Fibroblast of pulmonary artery (primary cell): ENCODE measurements at places on chromosomes 6 and 20.

- DNase-seq, result no peak
Measured at GRCh38 chr20:62051144-62051543, 14.5 kb downstream of the TAF4 start.

DNA sequence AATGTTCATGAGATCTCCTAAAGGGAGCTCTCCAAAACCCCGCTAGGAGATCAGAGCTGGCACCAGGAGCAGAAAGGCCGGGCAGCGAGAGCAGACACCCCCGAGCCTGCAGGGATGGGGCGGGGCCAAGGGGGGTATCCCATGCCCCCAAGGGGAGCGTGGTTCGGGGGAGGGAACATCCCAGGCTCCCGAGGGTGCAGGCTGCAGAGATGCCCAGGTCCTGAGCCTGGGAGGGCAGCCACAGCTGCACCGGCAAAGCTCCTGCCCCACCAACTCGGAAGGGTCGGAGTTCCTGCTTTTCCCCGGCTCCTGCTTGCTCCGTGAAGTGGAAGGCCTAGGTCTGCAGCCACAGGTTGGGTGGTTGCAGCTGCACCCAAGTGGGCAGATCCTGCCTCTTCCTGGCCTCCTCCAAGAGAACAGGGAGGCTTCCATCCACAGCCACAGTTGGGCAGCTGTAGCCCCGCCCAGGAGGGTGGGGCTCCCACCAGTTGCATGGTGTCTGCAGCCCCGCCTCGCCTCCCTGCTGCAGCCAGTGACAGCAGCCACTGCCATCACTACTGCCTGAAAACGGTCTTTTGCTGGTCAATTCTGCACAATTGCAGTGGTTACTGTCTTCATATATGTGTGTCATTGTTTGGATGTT is 13.4 kb upstream of the GMNN start:
- DNase-seq, result no peak

GRCh38 chr20:25368976-25369375 is 21.7 kb downstream of the ABHD12 start:
- no peak for DNase-seq

DNA sequence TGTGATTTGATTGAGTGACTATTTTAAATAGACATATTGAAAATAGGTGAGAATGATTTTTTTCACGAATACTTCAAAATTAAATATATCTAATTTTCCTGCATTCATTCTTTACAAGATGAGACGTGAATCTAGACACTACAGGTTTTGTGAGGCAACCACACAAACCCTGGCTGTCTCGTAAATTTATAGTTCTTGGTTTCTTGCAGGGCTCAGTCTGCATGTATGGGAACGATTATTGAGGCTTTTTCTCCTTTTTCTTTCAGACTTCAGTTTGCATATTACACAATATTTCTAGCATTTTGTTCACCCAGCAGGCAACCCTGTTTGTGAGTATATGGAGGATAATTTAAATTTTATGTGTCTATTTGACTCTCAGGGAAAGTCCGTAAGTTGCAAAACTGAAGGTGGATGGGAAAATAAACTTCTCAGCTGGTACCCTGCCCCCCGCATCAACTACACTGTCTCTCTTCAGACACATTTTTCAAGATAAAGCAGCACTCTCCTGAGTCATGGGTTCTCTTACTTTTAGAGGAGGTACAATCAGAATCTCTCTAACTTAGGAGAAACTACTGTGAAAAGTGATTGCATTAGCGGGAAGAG is 1349.3 kb downstream of the GRIK2 start:
- no peak for DNase-seq

DNA sequence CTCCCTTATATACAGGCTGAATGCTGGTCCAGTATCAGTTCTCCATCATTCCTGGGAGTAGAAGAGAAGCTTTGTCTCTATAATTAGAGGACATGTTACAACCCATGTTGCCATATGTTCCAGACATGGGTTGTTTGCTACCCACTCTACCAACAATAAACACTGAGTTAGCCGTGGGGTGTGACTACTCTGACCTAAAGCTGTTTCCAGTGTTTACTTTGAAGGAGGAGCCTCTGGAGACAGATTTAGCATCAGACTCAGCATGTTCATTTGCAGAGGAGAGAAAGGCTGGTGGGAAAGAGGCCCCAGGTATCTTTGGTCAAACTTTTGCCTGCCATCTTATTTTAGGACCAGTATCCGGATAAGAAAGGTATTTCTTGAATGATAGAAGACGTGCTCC is 157.9 kb upstream of the SNX9 start:
- DNase-seq, result no peak

- no peak for DNase-seq
Measured at GRCh38 chr6:110102411-110102810, 77.1 kb downstream of the WASF1 start.

DNA sequence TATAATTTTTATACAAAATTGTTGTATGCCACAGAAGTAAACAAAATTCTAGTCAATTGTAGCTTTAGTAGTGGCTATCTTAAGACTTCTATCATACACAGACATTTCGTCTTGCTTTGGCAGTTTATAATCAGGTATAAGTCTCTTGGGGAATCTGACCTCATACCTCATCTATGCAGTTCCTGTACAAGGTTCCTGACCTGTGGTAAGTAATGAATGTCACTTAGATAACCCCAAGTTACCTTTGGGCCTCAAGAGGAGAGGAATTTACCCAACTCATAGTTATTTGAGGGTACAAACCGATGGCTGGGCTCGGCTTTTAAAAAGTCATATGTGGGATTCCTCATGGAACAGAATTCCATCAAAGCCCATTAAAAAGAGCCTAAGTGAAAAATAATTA is 58.8 kb upstream of the UNC93A start:
- DNase-seq, result no peak

GRCh38 chr6:12007473-12007872 is 4.6 kb upstream of the HIVEP1 start:
- no peak for DNase-seq

DNA sequence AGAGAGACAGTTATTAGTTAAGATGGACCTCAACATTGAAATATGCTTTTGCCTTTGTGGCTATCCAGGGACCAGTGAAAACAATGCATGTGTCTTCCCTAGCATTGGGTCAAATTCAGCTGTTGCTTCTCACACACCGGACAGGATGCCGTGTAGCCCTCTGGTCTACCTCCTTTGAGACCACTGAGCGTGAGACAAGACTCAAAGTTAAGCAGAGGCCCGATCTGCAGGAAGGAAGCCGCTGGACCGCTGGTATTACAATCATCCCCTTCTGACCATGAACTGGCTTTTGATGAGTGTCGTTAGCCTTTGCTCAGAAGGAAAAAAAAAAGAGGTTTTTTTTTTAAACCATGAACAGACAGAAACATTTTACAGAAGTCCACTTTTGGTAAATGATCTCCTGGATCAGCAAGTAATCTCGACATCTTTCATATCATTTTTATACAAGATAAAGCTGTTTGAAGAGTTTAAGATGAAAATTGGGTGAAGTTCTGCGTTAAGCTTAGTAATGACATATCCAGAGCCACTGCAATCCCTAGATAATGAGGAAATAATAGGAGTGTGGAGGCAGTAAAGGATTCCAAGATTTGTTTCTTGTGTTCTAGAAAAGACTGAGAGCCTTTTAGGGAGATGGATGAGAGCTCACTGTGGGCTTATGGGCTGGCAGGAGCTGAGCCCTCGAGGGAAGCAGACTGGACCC is 622.8 kb downstream of the QKI start:
- DNase-seq, result no peak

DNA sequence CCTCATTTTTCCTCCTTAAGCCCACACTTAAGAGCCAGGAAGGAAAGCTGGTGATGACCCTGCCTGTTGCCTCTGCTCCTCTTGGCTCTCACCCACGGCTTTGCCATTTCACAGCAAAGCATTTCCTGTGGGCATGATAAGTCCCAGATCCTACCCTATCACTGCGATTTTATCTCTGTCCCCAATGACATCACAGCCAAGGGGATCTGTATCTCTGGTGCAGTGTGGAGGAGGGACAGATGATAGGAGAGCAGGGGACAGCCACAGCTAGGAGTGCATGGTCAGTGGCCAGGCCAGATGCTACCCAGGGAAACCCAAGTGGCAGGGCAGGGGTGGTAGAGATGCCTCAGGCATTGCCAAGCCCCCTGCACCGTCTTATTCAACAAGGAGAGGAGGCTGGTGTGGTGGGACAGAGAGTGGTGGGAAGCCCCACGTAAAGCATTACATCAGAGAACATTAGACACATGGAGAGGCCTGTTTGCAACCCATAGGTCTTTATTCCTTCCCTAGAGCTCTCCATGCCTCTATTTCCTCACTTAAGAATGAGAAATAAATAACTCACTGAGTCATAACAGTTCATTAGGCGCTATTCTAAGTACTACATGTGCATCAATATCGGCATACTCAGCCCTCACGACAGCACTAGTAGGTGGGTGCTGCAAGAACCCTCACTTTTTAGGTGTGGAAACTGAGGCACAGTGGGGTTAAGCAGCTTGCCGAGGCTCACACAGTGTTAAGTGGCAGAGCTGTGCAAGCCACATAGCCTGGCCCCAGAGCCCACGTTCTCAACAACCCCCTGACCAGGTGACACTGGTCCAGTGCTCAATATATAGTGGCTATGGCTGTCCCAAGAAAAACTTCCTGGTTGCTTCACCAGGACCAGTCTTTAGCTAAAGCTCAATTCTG is 4.6 kb downstream of the TFEB start:
- no peak for DNase-seq

DNA sequence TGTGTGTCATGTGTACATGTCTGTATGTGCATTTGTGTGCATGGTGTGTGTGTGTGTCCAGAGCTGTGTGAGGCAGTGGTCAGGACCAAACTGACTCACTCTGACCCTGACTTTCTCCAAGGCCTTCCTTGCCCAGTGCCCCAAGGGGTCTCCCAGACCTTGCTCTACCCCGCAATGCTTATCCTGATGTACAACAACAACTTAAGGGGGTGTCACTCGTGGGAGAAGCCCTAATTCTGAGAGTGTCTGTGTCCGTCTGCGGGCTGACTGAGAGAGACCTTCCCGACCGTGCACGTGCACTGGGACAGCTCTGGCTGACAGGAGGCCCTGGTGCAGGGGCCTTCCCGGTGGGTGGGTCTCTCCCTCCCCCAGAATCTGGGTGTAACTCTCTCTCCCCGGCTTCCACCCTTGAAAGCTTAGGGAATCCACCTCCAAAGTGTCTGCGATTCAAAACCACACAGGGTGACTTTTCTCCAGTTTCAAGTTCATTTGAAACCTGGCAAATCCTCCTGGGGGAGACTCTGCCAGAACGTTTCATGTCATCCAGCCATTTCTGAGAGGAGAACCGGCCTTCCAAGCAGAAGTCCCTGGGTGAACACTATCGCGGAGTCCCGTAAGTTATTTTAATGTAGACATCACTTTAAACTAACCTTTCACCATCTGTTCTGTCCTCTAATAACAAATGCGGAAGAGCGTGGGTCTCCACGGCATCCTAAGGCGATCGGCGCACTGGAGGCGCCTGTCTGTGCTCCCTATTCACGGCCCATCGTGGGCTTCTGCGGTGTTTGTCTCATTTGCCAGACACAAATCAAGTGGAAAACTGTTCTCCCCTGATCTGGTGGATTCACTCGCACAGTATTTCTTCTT is 225.5 kb downstream of the TAF4 start:
- DNase-seq, result no peak

GRCh38 chr20:44412402-44413144 is 57.1 kb downstream of the HNF4A start:
- no peak for DNase-seq

DNA sequence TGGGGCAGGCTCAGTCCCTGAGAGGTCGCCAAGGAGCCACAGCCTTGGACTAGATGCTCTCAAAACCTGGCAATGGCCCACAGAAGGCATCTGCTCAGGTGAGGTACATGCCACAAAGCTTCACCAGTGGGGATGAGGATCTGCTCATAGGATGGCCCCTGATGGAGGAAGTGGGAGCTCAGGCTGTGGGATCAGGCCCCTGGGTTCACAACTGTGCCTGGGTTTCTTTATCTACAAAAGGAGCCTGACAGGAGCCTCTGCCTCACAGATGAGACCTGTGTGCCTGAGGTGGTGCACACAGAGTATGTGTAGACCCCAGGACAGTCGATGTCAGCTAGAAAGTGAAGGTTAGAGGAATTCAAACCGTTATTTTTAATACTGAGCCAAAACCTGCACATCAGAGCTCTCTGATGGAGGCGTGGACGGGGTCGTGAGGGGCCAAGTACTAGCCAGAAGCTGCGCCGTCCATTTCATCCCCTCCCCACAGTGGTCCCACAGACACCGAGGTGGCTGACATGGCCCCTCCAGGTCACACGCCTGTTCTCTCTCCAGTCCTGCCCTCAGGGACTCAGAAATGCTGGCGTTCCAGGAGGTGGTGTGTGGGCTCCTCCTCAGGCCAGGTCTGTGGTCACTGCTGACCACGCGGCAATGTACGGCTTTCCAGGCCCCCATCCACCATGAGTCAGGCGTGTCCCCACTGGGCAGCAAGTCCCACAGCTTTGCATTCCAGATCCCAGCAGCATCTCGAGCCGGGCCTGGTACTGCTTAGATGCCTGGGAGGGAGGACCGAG is 33.3 kb downstream of the NTSR1 start:
- DNase-seq, result no peak

DNA sequence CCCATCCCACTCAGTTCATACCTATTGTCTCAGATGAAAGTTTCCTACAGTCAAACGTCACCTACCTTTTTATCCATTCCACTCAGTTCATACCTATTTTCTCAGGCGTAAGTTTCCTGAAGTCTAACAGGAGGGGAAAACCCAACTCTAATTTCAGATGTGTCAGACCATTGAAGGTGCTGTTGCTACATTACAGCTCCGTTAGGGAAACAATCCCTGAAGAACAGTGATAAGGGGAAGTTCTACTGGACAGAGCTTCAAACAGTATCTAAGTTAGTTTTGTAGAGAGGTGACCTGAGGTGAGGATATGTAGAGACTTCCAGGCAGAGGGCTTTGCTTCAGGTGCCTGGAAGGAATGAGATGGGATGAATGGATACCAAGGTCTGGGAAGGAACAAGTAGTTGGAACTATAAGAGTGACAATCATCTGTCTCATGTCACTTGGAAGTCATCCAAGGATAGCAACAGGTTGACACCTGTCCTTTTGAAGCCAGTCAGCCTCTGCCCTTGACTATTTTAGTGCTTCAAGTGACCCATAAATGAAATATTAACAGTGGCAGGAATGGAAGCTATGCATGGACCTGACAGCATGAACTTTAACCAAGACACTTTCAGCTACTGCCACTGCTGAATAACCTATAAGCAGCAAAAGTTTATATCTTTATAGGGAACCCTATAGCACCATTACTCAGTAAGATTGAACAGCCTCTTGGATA is 191.6 kb upstream of the MOCS1 start:
- no peak for DNase-seq

GRCh38 chr20:23568320-23568970 is at the start of gene CST9L:
TSS of gene CST9L (minus strand) at chr20:23568484. CDS start at chr20:23568450, 34 bp downstream.
- DNase-seq, result no peak

- peak; percentile 7 for DNase-seq
Measured at GRCh38 chr6:29516108-29516507, 28.4 kb upstream of the MAS1L start.

GRCh38 chr20:59105581-59105980 is 58.0 kb upstream of the ZNF831 start:
- no peak for DNase-seq
